ENCODE measurements at places on chromosomes 2 and 18.

GRCh38 chr2:159298967-159299366, 12.5 kb upstream of the WDSUB1 start:
- no peak for DNase-seq

- no peak for DNase-seq
Measured at GRCh38 chr2:191435141-191435540, 189.9 kb downstream of the MYO1B start.

- peak; percentile 19 for DNase-seq
Measured at GRCh38 chr2:174180165-174180724, 68.1 kb downstream of the OLA1 start.

DNA sequence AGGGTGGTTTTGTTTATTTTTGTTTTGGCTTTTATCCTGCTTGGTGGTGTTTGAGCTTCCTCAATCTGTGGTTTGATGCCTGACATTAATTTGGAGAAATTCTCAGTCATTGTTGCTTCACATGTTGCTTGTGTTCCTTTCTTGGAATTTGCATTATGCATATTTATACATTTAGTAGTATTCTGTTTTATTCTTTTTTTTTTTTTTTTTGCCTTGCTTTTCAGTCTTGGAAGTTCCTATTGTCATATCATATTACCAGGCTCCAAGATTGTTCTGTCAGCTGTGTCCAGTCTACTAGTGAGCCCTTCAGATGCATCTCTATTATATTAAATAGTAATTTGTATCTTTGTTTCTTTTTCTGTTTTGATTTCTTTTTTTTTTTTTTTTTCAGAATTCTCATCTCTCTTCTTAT, 77.0 kb downstream of the EPC2 start:
- no peak for DNase-seq

GRCh38 chr18:6219116-6219717, 195.5 kb downstream of the L3MBTL4 start:
- DNase-seq, result peak; percentile 40

GRCh38 chr2:65371074-65371434, 61.3 kb downstream of the SPRED2 start:
- DNase-seq, result no peak

Measured in M059J (cell line).